HFFc6 (cell line): ENCODE measurements at places on chromosomes 1 and 21.

GRCh38 chr1:48356901-48357300, 115.1 kb downstream of the SPATA6 start:
- DNase-seq = no peak

DNA sequence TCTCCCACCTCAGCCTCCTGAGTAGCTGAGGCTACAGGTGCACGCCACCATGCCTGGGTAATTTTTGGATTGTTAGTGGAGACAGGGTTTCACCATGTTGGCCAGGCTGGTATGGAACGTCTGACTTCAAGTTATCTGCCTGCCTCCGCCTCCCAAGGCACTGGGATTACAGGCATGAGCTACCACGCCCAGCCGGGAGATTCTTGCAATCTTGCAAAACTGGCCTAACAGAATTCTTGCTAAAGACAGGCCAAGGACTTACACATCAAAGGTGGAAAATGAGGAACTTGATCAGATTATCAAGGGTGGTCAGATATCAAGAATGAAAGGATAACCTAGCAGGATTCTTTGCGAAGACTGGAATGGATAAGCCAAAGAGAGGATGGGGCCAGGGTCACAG, 98.3 kb upstream of the TIAM1 start:
- no peak for DNase-seq

GRCh38 chr1:213615226-213615916, 372.4 kb upstream of the PROX1 start:
- DNase-seq = no peak

DNA sequence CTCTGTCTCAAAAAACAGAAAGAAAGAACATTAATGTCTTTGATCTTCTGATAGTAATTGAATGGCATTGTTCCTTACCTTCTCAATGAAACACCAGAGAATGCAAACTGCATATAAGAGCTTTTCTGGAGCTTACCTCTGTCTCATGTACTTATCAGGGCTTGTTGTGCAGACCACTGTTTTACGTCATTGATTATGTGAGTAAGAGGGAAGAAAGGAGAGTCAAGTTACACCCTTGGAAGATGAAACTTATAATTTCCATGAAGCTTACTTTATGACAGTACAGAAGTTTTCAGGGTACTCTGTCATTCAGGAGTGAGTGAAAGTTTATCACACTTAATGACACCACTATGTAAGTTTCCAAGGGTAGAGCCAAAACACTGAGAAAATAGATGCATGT, 49.0 kb upstream of the MAB21L3 start:
- DNase-seq = no peak

GRCh38 chr1:20499105-20499504, 8.8 kb downstream of the MUL1 start:
- no peak for DNase-seq

DNA sequence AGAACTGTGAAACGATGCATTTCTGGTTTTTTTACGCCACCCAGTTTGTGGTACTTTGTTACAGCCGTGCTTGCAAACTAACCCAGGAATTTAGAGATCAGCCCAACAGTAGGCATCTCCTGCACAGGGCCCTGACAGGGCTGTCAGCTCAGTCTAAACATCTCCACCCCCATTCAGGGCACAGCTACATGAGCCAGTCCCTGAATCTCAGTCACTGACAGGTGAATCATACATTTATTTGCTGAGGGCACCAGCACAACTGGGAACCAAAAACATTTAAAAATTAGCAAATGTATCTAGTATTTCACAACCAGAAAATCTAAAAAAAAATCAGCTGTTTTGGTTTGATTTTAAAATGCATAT, 30.7 kb downstream of the PRDX6 start:
- DNase-seq = no peak

GRCh38 chr1:79264975-79265818, 258.7 kb upstream of the ADGRL4 start:
- DNase-seq = no peak

DNA sequence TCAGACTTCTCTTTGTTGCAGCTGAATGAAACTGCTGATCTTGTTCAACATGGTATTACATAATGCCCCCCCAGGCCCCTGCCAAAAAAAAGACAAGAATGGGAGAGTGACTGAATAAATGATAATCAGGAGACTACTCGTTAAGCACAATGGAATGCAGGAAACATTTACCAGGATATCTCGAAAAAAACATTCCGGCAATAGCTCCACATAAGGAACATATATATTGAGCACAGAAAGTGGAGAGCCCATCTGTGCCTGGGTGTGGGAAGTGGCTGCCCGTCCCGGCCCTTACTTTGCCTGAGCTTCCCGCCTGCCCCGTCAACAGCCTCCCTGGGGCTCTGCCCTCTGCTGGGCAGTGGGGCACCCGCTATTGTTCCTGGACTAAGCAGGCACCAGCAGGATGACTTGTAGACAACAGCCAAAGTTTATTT, 13.3 kb downstream of the TRIM11 start:
- peak; percentile 53 for DNase-seq

GRCh38 chr21:38170283-38170682, 86.5 kb upstream of the KCNJ15 start:
- DNase-seq = peak; percentile 25

- no peak for DNase-seq
Observed at GRCh38 chr1:30853350-30853749, 55.2 kb downstream of the SDC3 start.

DNA sequence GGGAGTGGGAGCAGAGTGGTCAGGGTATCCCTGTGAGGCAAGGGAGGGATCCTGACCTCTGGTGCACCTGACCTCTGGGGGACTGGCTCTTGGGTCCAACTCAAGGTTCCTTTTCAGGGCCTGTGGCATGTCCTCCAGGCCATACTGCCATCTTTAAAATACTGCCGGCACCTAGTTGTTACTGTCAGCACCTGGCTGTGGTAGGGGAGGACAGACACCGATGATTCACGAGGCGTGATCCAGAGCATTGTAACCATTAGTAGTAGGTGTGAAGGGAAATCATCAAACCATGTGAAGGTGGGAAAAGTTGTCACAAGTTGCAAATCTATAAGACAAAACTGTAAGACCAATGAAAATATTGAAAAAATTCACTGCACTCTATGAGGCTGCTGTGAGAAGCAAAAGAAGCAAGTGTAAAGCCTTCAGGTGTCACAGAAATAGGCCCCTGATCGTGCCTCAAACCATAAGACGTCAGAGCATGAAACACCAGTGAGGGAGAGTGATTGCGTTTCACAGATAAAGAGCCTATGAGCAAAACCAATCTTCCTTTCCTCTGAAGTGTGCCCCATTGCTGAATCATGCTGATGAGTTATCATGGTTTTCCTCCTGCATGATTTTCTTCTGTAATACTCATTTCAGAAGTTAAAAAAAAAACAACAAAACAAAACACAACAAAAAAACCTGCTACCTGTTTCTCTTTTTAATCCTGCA, 55.3 kb downstream of the CDC7 start:
- DNase-seq = peak; percentile 85

DNA sequence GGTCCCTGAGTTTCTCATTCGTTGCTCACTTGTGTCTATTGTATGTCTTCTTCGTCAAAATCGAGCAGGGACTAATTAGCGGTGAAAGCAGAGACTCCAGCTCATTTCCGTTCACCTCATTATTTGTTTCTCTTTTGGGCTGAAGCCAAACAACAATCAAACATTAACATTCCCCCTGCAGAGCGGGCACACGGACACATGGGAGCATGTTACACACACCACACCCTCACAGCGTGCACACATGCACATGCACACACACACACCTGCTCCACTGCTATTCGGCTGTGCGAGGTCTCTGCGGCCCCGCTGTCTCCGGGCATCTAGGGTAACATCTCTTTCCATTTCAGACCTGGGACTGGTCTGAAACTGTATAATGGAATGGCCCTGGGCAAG, 58.5 kb upstream of the LRRC8D start:
- no peak for DNase-seq
